ENCODE measurements at places on chromosomes 7 and 10.

DNA sequence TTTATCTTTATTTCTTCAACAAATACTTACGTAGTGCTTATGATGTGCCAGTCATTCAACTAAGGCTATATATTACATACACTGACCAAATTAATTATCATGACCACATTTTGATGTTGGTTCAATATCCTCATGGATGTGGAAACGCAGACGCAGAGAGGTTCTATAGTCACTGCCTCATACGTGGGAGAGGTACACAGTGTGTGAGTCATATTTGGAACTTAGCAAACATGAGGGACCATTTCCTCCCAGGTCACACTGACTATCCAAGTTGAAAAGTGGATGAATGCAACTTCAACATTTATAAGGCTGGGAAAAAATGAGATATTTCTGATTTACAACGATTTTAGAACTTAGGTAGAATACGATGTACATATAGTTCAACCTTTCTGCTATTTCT, 113.6 kb downstream of the PRLHR start:
- DNase-seq: no peak

- no peak for DNase-seq
These were observed 47.4 kb upstream of the R3HCC1L start for GRCh38 chr10:98086837-98087708.

- no peak for DNase-seq
These were observed 262.0 kb downstream of the GLI3 start for GRCh38 chr7:41974870-41975557.

DNA sequence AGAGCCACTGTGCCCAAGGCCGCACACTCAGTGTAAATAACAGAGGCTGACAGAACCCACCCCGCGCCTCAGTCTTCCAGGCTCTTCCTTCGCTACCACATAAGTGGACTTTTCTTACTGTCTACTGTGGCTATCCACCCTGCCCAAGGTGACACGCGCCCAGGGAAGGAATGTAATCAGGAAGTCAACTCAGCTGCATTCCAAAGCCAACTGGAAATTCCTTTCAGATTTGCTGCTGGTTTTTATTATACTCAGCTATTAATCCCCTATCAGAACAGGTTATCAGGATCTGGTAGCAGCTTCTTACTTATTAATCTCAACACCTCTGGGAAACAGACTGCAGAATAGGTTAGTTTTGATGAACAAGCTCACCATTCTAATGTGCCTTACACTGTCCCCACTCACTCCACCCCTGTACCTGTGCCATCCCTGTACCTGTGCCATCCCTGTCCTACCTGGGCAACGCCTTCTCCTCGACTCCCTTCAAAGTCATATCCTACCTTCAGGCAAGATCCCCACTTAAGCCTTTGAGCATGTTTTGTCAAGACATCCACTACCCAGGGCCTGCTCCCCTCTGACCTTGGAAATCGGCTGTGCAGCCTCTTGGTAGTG, 90.7 kb downstream of the NHLRC2 start:
- no peak for DNase-seq

DNA sequence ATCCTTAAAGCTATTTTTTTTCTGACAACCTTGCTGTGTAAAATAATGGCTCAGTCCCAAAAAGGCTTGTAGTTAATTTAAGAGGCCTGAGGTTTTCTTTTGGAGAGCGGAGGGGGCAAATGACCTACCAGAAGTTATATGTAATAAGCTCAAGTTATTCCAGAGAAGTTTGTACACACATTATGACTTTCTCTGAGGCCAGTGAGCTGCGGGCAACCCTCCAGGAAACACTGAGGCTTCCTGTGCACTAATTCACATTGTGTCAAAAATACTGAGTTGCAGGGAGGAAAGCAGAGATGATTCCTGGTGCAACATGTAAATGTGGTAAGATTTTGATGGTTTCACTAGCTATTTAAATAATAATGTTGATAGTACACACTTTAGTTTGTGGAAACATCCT, 188.6 kb downstream of the DIP2C start:
- DNase-seq: no peak
